NCI-H2171 treated with DMSO at 0.1 percent for 48 hours (cell line): ENCODE measurements at places on chromosomes 1 and 21.

DNA sequence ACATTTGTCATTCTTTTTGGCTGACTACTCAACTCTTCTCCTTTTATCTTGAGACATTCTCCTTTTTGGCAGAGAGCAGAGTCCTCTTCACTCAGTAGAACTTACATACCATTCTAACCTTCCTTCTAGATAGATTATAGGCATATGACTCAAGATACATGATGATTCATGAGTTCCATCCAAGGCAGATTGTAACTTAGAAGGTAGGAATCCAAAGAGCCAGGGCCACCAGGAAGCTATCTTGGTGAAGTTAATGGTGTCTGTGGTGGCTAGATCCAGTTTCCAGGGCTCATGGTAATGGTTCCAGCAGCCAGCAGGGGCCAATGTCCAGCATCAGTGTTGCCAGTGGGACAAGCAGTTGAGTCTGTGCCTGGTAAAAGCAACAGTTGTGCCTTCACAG lies 76.1 kb upstream of the KIAA0040 start:
- DNase-seq: no peak

DNA sequence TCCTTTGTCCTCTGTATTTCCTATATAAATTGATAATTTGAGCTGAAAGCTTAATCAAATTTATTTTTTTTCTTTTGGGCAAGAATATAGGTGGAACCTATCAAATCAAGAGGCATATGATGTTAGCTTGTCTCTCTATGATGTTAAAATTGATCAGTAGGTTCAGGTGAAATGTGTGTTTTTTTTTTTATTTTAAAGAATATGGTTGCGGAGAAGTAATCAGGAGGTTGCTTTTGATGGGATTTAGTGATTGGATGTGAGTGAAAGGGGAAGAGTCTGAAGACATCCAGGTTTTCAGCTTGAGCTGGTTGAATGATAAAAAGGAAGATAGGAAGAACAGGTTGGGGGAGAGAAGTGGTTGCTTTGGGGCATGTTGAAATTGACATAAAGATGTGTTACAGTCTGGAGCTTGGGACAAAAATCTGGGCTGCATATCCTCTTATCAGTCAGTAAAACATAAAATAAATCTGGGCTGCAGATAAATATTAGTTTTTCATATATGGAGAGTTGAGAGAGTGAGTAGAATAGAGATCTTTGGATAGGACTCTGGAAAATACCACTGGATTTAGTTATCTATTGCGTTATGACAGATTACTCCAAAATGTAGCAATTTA lies 5.1 kb downstream of the OSBPL9 start:
- no peak for DNase-seq

- peak; percentile 41 for DNase-seq
Observed at GRCh38 chr1:114075546-114076242, 78.0 kb downstream of the SYT6 start.

DNA sequence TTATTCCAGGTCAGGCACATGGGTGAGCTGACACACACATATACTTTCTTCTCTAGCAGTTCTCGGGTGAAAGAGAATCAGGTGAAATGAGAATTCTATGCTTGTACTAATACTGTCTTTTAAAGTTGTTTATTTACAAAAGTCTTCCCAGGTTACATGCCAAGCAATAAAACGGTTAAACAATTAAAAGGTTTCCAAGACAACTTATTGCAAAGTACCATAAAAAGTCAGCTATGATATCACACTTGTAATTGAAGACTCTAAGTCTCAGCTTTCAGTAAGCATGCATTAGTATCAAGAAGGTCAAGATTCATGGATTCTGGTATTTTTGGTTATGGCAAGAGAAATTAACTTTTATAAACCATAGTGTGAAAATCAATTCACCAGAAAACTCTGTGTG lies 171.4 kb downstream of the PDE4B start:
- no peak for DNase-seq

DNA sequence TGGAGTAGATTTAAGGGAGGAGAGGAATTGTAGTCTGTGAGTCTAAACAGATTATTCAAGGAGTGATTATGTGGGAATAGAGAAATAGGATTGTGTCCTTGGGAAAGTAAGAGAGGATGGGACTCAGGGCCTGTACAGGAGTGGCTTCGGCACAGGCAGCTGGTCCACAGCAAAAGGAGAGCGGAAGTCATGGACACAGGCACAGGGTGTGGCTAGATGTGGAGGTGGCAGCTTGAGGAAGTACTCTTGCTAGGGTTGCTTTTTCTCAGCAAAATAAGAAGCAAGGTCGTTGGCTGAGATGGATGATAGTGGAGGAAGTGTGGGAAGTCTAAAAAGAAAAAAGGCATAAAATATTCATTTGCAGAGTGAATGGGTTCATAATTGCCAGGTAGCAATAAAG lies 18.5 kb upstream of the ZNF648 start:
- DNase-seq: no peak

- no peak for DNase-seq
Observed at GRCh38 chr21:15445327-15445726, 284.5 kb upstream of the USP25 start.

GRCh38 chr1:39230261-39231190 lies 26.0 kb downstream of the MACF1 start:
- no peak for DNase-seq

DNA sequence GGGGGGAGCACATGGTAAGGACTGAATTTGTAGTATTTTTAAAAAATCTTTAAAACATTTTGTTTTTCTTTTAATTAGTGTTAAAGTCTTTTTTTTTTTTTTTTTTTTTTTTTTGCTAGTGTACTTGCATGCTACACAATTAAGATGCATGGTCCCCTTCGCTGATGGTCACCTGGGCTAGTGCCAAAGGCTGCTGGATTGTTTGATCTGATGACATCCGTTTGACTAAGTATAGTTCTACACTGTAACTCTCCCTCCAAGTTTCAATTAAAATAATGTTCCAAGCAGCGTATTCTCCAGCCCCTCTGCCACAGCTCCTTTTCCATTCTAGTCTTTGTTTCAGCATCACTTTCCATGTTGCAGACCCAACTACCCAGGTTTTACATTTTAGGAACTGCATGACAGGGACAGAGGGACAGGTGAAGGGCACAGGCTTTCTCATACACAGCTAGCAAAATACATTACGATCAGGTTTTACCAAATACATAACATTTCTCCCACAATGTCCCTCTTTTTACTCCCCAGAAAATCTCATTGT lies 852 bp upstream of the RAVER2 start:
- DNase-seq: peak; percentile 63
